ENCODE measurements at places on chromosomes 12 and 14. TPM values are rescaled to one million over a fixed set of nuclear protein-coding genes. Genes with fewer than 3 reads are reported as not detected.
A peak's percentile ranks its signal among the peaks of the same experiment; 100 is the strongest.

Gene KRT1
- total RNA-seq = not detected

Gene BCAT1
- 9.1 TPM for total RNA-seq

Gene LRRC43
- 0.99 TPM for total RNA-seq

- H3K36me3 ChIP-seq = no peaks in the 10 kb centered on the region
- H3K27ac ChIP-seq = no peak overlapping the region
- peaks cover 22% of the 10 kb centered on the region for H3K4me1 ChIP-seq
- peaks cover 78% of the 10 kb centered on the region for H3K27me3 ChIP-seq
- DNase-seq = no peak
- H3K4me3 ChIP-seq = no peak overlapping the region
These were observed 6.0 kb downstream of the KIF26A start for GRCh38 chr14:104144453-104144790.

DNA sequence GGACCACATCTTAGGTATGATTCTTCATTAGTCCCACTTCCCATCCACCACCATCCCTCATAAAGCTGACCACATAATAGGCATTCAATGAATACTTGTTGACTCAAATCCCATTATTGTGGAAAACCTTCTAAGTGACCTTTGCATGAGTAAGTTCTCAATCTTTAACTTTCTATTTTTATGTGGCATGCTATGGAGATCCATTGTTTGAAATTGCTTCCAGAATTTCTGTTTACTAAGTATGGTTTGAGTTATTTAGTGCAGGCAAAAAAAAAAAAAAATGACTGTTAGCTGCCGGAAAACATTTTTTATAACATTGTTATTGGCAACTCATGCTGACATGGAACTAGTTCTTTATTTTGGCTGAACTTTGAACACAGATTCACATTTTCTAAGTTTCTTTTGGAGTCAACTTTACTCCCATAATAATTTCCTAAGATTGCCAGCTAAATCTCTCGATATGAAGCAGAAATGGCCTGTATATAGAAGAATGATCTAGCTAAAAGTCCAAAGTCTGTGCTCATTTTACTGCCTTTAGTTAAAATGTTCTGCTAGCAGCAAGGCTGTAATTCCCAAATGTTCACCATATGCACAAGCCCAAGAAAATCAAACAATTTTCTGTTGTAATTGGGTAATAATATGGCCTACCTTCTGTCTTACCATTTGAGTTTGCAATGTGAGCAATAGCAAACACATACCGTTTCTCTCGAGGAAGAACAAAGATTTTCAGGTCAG, 77.9 kb downstream of the PTGER2 start:
- no peak overlapping the region for H3K27ac ChIP-seq
- no peaks in the 10 kb centered on the region for H3K36me3 ChIP-seq
- no peak overlapping the region for H3K4me3 ChIP-seq
- DNase-seq = no peak
- H3K4me1 ChIP-seq = no peaks in the 10 kb centered on the region
- H3K27me3 ChIP-seq = no peaks in the 10 kb centered on the region

GRCh38 chr12:2258025-2258424, 205.2 kb downstream of the CACNA1C start:
- H3K4me1 ChIP-seq = peaks cover 56% of the 10 kb centered on the region
- no peaks in the 10 kb centered on the region for H3K36me3 ChIP-seq
- H3K27ac ChIP-seq = no peak overlapping the region

- H3K27me3 ChIP-seq = no peaks in the 10 kb centered on the region
- no peaks in the 10 kb centered on the region for H3K36me3 ChIP-seq
- H3K4me3 ChIP-seq = no peak overlapping the region
- H3K27ac ChIP-seq = no peak overlapping the region
These were observed 176.6 kb downstream of the TMTC3 start for GRCh38 chr12:88318726-88319125.

- no peaks in the 10 kb centered on the region for H3K4me1 ChIP-seq
- H3K27ac ChIP-seq = no peak overlapping the region
- no peak overlapping the region for H3K4me3 ChIP-seq
- DNase-seq = peak; percentile 75
These were observed 89.8 kb downstream of the NTF3 start for GRCh38 chr12:5521456-5522325.

GRCh38 chr14:64581363-64581762, 31.6 kb downstream of the PPP1R36 start:
- DNase-seq = no peak
- H3K27ac ChIP-seq = peak overlapping the region; percentile 56
- H3K27me3 ChIP-seq = no peaks in the 10 kb centered on the region
- H3K36me3 ChIP-seq = no peaks in the 10 kb centered on the region
- peaks cover 17% of the 10 kb centered on the region for H3K4me1 ChIP-seq

- H3K27me3 ChIP-seq = no peaks in the 10 kb centered on the region
- no peaks in the 10 kb centered on the region for H3K36me3 ChIP-seq
- no peak overlapping the region for H3K4me3 ChIP-seq
- H3K4me1 ChIP-seq = no peaks in the 10 kb centered on the region
- H3K27ac ChIP-seq = no peak overlapping the region
- no peak for DNase-seq
These were observed 165.3 kb downstream of the ALX1 start for GRCh38 chr12:85445060-85445938.

DNA sequence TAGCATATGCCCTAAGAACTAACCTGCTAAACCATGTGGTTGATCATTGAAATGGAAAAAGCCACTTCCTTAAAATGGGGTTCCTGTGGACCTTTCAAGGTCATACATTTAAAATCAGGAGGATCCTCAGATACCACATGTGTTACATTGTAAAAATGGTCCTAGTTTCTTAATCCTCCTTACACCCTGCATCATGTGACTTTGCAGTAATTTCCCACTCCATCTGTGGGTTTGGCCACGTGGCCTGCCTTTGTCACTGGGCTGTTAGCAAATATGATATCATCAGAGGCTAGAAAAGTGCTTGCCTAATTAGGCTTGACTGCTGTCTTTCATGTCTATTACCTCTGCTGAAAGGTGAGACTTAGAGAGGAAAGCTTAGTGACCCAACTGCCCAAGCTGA, 70.7 kb downstream of the CMKLR1 start:
- DNase-seq = no peak
- H3K27me3 ChIP-seq = no peaks in the 10 kb centered on the region
- no peak overlapping the region for H3K4me3 ChIP-seq
- H3K36me3 ChIP-seq = no peaks in the 10 kb centered on the region
- H3K4me1 ChIP-seq = no peaks in the 10 kb centered on the region
- no peak overlapping the region for H3K27ac ChIP-seq

DNA sequence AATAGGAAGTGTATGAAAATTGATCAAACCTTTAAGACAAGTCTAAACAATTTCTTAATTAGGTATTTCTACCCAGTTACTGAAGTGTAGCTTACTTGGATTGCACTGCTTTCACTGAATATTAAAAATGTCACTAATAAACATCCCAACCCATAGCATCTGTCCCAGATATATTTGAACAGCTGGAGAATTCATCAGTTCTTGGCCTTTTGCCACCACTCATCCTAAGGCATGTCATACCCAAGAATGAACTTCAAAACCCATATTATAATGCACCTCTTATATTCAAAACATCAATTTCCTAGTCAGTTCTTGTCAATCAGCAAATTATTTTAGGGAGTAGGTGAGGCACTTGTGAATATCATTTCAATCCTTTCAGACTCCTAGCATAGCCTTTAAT, 392.3 kb downstream of the PAWR start:
- H3K36me3 ChIP-seq = no peaks in the 10 kb centered on the region
- H3K4me1 ChIP-seq = no peaks in the 10 kb centered on the region
- no peaks in the 10 kb centered on the region for H3K27me3 ChIP-seq

DNA sequence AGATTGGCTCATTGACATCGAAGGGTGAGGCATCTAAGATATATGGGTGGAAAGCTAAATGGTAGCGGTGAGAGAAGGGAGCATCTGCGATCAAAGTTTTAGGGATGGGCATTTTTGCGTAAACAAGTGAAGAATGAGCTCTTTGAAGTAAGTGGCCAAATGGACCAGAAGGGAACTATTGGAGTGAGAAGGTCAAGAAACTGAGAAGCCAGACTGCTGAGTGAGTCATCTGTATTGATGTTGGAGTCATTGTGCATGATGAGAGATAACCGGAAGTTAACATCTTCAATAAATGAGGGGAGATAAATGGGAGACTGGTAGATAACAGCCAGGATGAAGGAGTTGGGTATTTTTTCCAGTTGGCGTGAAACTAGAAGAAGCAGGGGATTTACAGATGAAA, 271.9 kb upstream of the PDE3A start:
- no peaks in the 10 kb centered on the region for H3K27me3 ChIP-seq
- peaks cover 31% of the 10 kb centered on the region for H3K4me1 ChIP-seq
- no peak for DNase-seq
- no peak overlapping the region for H3K4me3 ChIP-seq
- H3K27ac ChIP-seq = no peak overlapping the region

DNA sequence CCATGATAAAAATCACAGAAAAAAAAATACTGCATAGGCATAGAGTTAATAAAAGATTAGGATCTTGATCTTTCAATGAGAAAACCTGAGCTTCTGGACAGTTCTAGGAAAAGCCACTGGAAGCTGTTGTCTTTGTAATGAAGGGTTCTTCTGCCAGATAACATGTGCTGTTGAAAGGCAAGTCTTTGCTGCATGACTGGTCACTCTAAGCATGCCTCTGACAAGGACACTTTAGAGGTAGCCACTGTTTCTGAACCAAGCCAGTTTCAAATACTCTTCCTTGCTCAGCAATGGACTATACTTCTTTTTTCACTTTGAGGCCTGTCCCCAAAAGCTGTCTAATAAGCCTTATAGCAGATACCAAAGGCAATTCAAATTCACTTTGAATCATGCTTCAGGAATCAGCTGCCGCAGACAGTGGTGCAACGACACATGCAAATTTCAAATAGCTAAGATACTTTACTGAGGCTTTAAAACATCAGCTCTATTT, 70.2 kb downstream of the BTG1 start:
- no peak overlapping the region for H3K4me3 ChIP-seq
- H3K27me3 ChIP-seq = no peaks in the 10 kb centered on the region
- DNase-seq = no peak
- H3K4me1 ChIP-seq = peaks cover 40% of the 10 kb centered on the region
- H3K36me3 ChIP-seq = no peaks in the 10 kb centered on the region
- H3K27ac ChIP-seq = no peak overlapping the region

DNA sequence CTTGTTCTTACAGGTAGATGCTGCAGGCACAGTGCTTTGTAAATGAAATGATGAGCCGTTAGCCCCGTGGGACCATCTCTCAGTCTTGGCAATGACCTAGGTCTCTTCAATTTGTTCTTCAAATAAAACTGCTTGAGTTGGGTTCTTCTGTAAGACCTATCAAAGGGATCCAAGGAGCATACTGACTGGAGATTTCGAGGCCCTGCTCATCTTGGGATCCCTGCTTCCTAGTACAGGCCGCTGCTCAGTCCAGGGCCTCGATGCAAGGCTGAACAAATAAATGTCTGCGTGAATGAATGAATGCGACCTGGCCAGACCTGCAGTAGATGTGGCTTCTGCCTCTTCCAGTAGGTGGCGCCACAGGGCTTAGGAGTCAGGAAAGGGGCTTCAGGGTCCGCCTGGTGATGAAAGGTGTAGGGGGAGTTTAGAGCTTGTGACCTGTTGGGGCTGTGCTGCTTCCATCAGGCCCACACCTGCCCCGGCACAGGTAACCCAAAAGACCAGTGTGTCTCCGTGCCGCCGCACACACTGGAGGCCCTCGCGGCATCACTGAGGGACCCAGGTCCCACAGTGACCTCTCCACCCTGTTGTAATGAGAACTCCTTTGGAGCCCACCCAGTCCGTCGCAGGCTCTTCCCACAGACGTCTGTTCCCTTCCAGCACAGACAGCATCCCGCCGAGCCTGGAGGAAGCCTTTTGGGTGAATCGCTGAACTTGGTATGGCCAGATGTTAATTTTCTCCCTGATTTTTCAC, 4.4 kb downstream of the CACNA1C start:
- peak overlapping the region; percentile 94 for H3K27ac ChIP-seq
- H3K4me3 ChIP-seq = peak overlapping the region; percentile 31
- peaks cover 78% of the 10 kb centered on the region for H3K4me1 ChIP-seq
- no peaks in the 10 kb centered on the region for H3K36me3 ChIP-seq
- H3K27me3 ChIP-seq = no peaks in the 10 kb centered on the region

DNA sequence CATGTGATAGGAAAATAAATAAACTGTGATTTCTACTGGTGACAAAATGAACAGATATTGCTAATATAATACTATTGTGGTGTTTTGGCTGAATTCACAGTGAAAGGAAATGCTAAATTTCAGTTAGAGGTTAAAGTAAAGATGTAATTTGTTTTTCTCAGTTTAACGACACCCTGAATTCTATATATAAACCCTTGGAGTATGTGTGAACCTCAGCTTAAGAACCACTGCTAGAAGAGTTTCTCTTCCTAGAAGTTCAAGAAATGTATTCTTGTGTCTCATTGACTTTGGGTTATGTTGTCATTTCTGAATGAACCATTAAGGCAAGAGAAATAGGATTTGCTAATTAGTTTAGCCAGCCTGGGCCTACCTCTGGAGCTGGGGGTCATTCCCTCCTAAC, 8.2 kb downstream of the FBXO34 start:
- H3K27me3 ChIP-seq = no peaks in the 10 kb centered on the region
- H3K4me1 ChIP-seq = peaks cover 43% of the 10 kb centered on the region
- H3K36me3 ChIP-seq = no peaks in the 10 kb centered on the region
- DNase-seq = no peak

- H3K27ac ChIP-seq = no peak overlapping the region
- no peak for DNase-seq
- H3K4me3 ChIP-seq = no peak overlapping the region
- H3K36me3 ChIP-seq = peaks cover 46% of the 10 kb centered on the region
- H3K4me1 ChIP-seq = peaks cover 9% of the 10 kb centered on the region
These were observed 48.8 kb upstream of the SLCO1C1 start for GRCh38 chr12:20646239-20646827.

DNA sequence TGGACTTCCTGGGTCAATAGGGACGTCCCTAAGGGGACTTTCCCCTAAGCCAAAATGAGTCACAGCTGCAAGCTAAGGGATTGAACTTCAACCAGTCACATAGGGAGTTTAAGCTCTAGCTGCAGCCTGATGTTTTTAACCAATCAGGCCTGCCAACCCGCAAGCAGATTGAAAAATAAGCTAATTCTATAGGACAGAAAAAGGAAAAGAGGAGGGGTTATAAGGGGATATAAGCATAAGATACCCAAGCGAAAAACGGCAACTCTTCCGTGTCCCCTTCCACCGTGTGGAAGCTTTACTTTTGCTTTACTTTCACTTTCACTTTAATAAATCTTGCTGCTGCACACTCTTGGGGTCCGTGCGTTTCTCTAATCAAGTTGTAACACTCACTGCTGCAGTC, 24.4 kb downstream of the ATP23 start:
- H3K4me3 ChIP-seq = no peak overlapping the region
- no peaks in the 10 kb centered on the region for H3K36me3 ChIP-seq
- DNase-seq = no peak
- H3K27me3 ChIP-seq = no peaks in the 10 kb centered on the region
- no peaks in the 10 kb centered on the region for H3K4me1 ChIP-seq
